Astrocyte (in vitro differentiated cells and primary cell): ENCODE measurements at places on chromosomes 7 and 10. TPM values are rescaled to one million over a fixed set of nuclear protein-coding genes. Genes with fewer than 3 reads are reported as not detected.
A peak's percentile ranks its signal among the peaks of the same experiment; 100 is the strongest.

DNA sequence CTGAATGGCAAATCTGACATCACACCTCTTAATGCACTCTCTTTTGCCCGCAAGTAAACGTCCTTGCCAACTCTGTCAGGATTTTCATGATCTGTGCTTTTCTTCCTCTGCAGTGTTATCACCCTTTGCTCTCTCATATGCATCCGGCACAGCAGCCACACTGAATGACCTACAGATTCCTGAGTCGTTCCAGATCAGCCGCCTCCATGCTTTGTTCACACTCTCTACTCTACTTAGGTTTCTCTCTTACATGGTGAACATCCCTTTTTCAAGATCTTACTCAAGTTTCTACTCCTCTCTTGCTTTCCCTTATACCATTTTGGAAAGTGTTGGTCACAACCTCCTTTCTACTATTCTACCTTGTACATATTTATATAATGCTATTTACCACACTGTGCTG lies 127.7 kb upstream of the AOAH start:
- DNase-seq, result no peak
- H3K36me3 ChIP-seq, result no peaks in the 10 kb centered on the region
- H3K27ac ChIP-seq, result no peak overlapping the region
- H3K27me3 ChIP-seq, result no peaks in the 10 kb centered on the region

DNA sequence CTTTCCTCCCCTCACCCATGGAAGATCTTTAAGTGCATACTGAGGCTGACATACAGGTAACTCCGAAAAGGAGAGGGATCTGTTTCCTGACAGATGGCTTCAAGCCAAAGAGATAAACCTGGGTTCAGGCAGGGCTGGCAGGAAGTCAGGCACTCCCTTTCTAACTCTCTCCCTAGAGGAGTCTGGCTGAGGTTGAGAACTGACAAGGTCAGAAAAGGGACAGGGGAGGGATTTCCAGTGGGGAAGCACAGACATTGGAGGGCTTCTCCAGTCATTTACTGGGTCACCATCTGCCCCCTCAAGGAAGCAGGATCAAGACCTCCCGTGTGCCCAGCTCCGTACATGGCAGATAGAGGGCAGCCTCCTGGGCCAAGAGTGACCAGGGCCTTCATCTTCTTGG lies 31.6 kb downstream of the TLX1 start:
- no peak overlapping the region for H3K4me3 ChIP-seq
- no peaks in the 10 kb centered on the region for H3K36me3 ChIP-seq
- DNase-seq, result no peak
- peaks cover 3% of the 10 kb centered on the region for H3K4me1 ChIP-seq
- no peak overlapping the region for H3K27ac ChIP-seq
- H3K27me3 ChIP-seq, result peaks cover 37% of the 10 kb centered on the region

GRCh38 chr10:13709931-13710650 lies 123.3 kb downstream of the PRPF18 start:
- peak; percentile 82 for DNase-seq
- peaks cover 70% of the 10 kb centered on the region for H3K4me1 ChIP-seq
- H3K27ac ChIP-seq, result peak overlapping the region; percentile 21
- H3K36me3 ChIP-seq, result no peaks in the 10 kb centered on the region
- no peak overlapping the region for H3K4me3 ChIP-seq

- peak; percentile 94 for DNase-seq
- no peaks in the 10 kb centered on the region for H3K27me3 ChIP-seq
- peaks cover 23% of the 10 kb centered on the region for H3K4me1 ChIP-seq
- H3K27ac ChIP-seq, result peak overlapping the region; percentile 76
Observed at GRCh38 chr7:158740013-158740656, 35.5 kb upstream of the NCAPG2 start.

- no peaks in the 10 kb centered on the region for H3K27me3 ChIP-seq
- no peaks in the 10 kb centered on the region for H3K36me3 ChIP-seq
- no peak overlapping the region for H3K4me3 ChIP-seq
Observed at GRCh38 chr10:86599729-86600128, 54.6 kb upstream of the OPN4 start.

GRCh38 chr10:71471957-71472365 lies 75.2 kb downstream of the CDH23 start:
- no peaks in the 10 kb centered on the region for H3K4me1 ChIP-seq
- H3K36me3 ChIP-seq, result no peaks in the 10 kb centered on the region
- peaks cover 12% of the 10 kb centered on the region for H3K27me3 ChIP-seq
- no peak overlapping the region for H3K27ac ChIP-seq
- no peak overlapping the region for H3K4me3 ChIP-seq

GRCh38 chr7:107879400-107880035 lies 11.5 kb upstream of the DLD start:
- H3K4me3 ChIP-seq, result no peak overlapping the region
- no peaks in the 10 kb centered on the region for H3K36me3 ChIP-seq
- no peak overlapping the region for H3K27ac ChIP-seq
- peak; percentile 44 for DNase-seq

DNA sequence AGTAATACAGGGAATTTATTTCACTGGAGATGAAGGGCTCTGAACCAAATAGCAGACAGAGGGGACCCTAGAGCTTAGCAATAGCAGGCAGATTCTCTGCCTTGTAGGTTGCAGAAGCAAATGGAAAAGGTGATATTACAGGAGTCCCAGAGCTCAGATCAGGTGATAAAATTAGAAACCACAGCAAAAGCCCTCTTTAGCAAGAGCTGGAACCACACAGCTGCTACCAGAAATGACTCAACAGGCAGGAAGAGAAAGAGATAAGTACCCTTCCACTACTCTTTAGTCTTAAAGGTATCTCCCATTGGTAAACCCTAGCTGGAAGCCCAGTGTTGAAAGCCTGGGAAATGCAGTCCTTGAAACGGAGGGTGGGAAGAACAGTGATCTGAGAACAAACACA lies 535.6 kb upstream of the GHITM start:
- peaks cover 33% of the 10 kb centered on the region for H3K4me1 ChIP-seq
- H3K4me3 ChIP-seq, result no peak overlapping the region
- no peaks in the 10 kb centered on the region for H3K27me3 ChIP-seq
- no peak overlapping the region for H3K27ac ChIP-seq

DNA sequence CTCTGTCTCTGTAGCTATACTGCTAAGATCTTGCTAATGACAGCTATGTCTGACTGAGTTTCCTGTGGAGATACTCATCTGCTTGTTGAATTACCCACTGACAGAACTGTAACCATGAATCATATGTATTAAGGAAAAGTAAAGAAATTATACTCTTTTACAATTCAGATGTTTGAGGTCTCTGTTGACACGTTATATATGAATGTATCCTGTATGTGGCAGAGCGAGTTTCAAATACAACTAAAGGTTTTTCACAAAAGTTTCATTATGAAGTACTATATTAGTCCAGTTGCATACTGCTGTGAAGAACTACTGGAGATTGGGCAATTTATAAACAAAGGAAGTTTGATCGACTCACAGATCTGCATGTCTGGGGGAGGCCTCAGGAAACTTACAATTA lies 232.5 kb downstream of the CDK14 start:
- H3K27me3 ChIP-seq, result no peaks in the 10 kb centered on the region
- peaks cover 17% of the 10 kb centered on the region for H3K4me1 ChIP-seq
- no peak overlapping the region for H3K27ac ChIP-seq
- peak; percentile 34 for DNase-seq
- no peak overlapping the region for H3K4me3 ChIP-seq
- no peaks in the 10 kb centered on the region for H3K36me3 ChIP-seq

GRCh38 chr7:132386201-132386681 lies 190.0 kb downstream of the PLXNA4 start:
- peaks cover 3% of the 10 kb centered on the region for H3K27me3 ChIP-seq
- peak; percentile 66 for DNase-seq
- no peaks in the 10 kb centered on the region for H3K36me3 ChIP-seq
- H3K27ac ChIP-seq, result no peak overlapping the region
- H3K4me1 ChIP-seq, result peaks cover 22% of the 10 kb centered on the region
- no peak overlapping the region for H3K4me3 ChIP-seq

DNA sequence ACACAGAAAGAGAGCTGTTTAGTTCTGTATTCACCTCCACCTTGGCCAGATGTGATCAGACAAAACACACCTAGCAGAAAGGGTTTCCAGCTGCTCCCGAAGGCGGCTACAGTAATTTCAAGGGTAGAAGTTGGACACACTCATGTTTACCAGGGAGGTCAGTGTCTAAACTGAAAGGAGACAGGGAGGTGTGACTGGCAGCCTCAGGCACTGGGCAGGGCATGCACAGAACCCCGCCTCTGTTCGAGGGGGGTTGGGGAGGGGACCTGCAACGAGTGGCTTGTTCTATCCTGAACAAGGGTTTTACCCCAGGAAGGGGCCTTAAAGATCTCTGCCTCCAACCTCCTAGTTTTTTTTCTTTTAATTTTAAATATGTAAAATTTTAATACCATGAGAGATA lies 49.6 kb downstream of the BPGM start:
- no peak overlapping the region for H3K4me3 ChIP-seq
- no peak overlapping the region for H3K27ac ChIP-seq
- H3K4me1 ChIP-seq, result peaks cover 41% of the 10 kb centered on the region
- no peak for DNase-seq
- H3K36me3 ChIP-seq, result no peaks in the 10 kb centered on the region

DNA sequence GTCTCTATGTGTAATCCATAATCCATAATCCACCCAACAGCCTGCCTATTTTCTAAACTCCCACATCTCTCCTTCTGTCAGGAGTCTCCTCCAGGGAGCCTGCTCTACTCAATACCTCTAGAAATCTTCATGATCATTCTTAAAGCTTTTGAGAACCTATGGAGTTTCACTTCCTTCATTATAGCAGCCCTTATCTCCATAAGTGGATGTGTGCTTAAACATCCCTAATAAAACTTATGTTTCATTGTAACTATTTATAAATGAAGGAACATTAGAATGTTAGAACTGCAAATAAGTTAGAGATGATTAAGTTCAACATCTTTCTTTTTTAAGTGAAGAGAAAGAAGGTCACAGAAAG lies 8.5 kb downstream of the CPED1 start:
- no peak for DNase-seq
- H3K27ac ChIP-seq, result no peak overlapping the region
- no peaks in the 10 kb centered on the region for H3K36me3 ChIP-seq
- H3K4me1 ChIP-seq, result peaks cover 4% of the 10 kb centered on the region

GRCh38 chr10:133326745-133327650 lies 9.7 kb downstream of the CALY start:
- no peak overlapping the region for H3K4me3 ChIP-seq
- H3K27me3 ChIP-seq, result peaks cover 22% of the 10 kb centered on the region
- H3K36me3 ChIP-seq, result no peaks in the 10 kb centered on the region
- no peak overlapping the region for H3K27ac ChIP-seq
- peaks cover 30% of the 10 kb centered on the region for H3K4me1 ChIP-seq
- DNase-seq, result peak; percentile 42

DNA sequence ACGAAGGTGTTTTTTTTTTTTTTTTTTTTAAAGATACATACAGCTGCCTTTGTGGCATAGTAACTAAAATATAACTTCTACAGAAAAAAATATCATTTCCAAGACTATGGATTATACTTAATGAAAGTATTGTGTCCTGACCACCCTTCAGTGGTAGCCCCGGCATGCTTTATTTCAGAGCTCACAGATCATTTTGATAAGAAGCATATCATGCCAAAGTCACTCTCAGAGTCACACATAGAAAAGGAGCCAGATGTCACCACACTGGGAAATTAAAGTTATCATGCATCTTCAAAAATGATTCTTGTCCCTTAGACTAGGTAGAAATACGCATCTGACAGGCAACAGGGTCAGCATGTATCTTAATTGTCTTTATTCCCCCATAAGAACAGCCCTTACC lies 3.0 kb downstream of the ADARB2 start:
- H3K27ac ChIP-seq, result no peak overlapping the region
- no peak for DNase-seq
- no peaks in the 10 kb centered on the region for H3K4me1 ChIP-seq
- H3K4me3 ChIP-seq, result no peak overlapping the region
- H3K36me3 ChIP-seq, result no peaks in the 10 kb centered on the region
- H3K27me3 ChIP-seq, result peaks cover 12% of the 10 kb centered on the region

- DNase-seq, result no peak
- H3K27ac ChIP-seq, result no peak overlapping the region
- no peaks in the 10 kb centered on the region for H3K27me3 ChIP-seq
- no peak overlapping the region for H3K4me3 ChIP-seq
Observed at GRCh38 chr10:97762056-97762455, 9.7 kb downstream of the SFRP5 start.

DNA sequence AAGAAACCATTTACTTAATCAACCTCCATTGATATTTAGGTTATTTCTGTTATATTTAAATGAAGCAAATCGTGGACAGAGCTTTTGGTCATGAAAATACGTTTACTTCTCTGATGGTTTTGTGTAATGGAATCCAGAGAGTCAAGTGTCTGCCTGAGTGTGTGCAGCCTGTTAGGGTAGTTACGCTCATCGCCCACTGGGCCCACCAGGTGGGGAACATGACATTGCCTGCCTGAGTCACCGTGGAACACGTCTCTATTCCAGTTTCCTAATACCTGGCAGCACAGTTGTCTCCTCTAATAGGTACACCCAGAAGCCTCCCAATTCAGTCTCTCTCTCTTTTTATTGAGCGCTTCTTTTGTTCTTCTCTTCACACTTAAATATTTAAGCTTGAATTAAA lies 91.0 kb downstream of the ADCY1 start:
- H3K27me3 ChIP-seq, result no peaks in the 10 kb centered on the region
- no peaks in the 10 kb centered on the region for H3K4me1 ChIP-seq
- H3K27ac ChIP-seq, result no peak overlapping the region

DNA sequence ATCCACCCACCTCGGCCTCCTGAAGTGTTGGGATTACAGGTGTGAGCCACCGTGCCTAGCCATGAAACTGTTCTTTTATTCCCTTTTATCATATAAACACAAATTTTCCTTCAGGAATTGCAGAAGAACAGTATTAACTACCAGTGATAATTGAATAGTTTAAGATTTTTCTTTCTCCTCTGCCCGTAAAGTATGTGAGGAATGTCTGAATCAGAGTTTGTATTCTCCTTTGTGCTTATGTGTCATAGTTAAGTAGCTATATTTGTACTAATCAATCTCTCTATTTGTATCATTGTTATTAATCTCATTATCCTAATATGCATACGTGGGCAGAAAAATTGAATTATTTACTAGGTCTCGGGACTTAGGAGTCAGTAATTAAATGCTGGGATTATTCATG lies 83.6 kb downstream of the ZNF277 start:
- H3K4me3 ChIP-seq, result no peak overlapping the region
- H3K27me3 ChIP-seq, result no peaks in the 10 kb centered on the region
- no peaks in the 10 kb centered on the region for H3K36me3 ChIP-seq
- H3K27ac ChIP-seq, result no peak overlapping the region
- DNase-seq, result peak; percentile 66
- peaks cover 8% of the 10 kb centered on the region for H3K4me1 ChIP-seq

- DNase-seq, result peak; percentile 76
- H3K27ac ChIP-seq, result peak overlapping the region; percentile 38
Observed at GRCh38 chr7:91892821-91893340, 12.4 kb upstream of the MTERF1 start.

GRCh38 chr10:130023454-130024230 lies 59.6 kb upstream of the EBF3 start:
- no peaks in the 10 kb centered on the region for H3K36me3 ChIP-seq
- no peak for DNase-seq
- H3K27ac ChIP-seq, result no peak overlapping the region
- no peak overlapping the region for H3K4me3 ChIP-seq
- no peaks in the 10 kb centered on the region for H3K27me3 ChIP-seq
- peaks cover 23% of the 10 kb centered on the region for H3K4me1 ChIP-seq

GRCh38 chr7:155778349-155778748 lies 33.9 kb downstream of the SHH start:
- H3K36me3 ChIP-seq, result peaks cover 22% of the 10 kb centered on the region
- DNase-seq, result no peak
- H3K27ac ChIP-seq, result no peak overlapping the region
- no peaks in the 10 kb centered on the region for H3K27me3 ChIP-seq
- H3K4me3 ChIP-seq, result no peak overlapping the region

Gene MPP7
- total RNA-seq, result 6.9 and 7.1 TPM in 2 replicates

Gene TAC1
- total RNA-seq, result 0.34 TPM in 1 of 2 replicates, not detected in the other

Gene OR13A1
- total RNA-seq, result not detected in 2 replicates

Gene WNT8B
- total RNA-seq, result not detected in 2 replicates

Gene CCT6A
- 160 and 180 TPM in 2 replicates for total RNA-seq

Gene SORBS1
- 5.1 and 6.0 TPM in 2 replicates for total RNA-seq

Gene SPDYE6
- total RNA-seq, result not detected in 2 replicates

Gene PIP
- not detected in 2 replicates for total RNA-seq

Gene ACSL5
- total RNA-seq, result 0.68 and 0.79 TPM in 2 replicates

Gene FHIP2A
- 36.1 and 38.2 TPM in 2 replicates for total RNA-seq

Gene PHYH
- total RNA-seq, result 8.3 and 10.6 TPM in 2 replicates
